Fibroblast of skin of abdomen (primary cell): ENCODE measurements at places on chromosomes 4 and X.
A peak's percentile ranks its signal among the peaks of the same experiment; 100 is the strongest.

DNA sequence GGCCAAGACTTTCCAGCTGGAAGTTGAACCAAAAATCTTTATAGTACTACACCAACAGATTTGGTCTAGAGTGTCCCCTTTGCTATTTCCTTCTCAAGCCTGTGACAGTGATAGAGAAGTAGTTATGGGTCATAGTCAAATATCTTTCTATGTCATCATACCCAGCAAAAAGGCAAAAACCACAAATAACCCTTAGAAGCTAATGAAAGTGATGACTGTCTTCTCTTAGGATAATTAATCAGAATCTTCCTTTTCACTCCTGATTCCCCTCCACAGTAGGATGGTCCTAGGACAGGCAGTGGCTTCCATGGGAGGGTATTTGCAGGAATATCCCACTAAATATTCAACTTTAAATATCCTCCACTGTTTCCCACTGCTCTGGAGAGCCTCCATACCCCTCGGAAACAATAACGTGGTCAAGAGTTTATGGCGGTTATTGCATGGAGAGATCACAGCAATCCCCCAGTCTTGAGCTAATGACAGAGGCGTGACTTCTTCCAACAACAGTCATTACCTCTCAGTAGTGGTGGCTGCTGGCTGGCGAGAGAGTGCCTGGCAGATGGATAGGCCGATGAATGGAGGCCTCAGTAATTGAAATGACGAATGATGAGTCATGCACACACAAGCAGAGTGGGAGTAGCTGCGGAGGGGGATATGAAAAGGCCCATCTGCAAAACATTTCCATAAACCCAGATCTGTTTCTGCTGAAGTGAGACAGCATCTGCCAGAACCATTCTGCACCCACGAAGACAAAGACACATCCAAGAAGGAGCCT, 154.9 kb downstream of the STK32B start:
- peak; percentile 92 for DNase-seq

DNA sequence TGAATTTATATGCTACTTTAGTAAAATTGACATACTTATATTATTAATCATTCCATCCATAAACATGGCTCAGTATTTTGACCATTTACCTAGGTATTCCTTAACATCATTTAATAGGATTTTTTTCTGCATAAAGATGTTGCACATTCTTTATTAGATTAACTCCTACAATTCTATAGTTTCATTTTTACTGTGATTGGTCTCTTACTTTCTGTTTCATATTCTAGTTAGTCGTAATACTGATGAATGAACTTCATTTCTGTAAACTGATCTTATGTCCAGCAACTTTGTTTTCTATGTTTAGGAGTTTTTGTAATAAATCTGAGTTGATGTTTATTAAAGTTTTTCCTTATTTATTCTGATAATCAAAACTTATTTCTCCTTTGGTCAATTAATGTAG, 278.2 kb upstream of the CXXC4 start:
- no peak for DNase-seq

GRCh38 chrX:150975655-150976390, 7.3 kb upstream of the HMGB3 start:
- DNase-seq, result no peak

DNA sequence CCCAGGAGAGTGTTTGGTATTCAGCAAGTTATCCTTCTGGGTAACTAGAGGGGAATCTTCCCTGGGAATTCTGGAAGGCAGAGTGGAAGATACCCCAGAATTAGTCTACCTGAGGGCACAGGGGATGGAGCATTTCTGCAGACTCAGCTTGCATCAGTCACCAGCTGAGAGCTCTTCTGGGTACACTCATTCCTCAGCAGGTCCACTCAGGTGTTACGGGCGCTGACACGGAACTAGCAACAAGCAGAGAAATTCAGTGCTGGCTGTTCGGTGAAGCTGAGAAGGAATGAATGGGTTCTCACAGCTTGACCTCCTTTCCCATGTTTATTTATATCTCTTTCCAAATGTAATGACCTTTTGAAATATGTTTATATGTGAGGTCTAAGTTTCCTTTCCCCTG, 106.0 kb upstream of the PNPLA4 start:
- DNase-seq, result no peak

GRCh38 chr4:102761906-102762305, 1.1 kb upstream of the MANBA start:
- no peak for DNase-seq

GRCh38 chr4:2648159-2648814, 107.8 kb downstream of the TNIP2 start:
- no peak for DNase-seq

DNA sequence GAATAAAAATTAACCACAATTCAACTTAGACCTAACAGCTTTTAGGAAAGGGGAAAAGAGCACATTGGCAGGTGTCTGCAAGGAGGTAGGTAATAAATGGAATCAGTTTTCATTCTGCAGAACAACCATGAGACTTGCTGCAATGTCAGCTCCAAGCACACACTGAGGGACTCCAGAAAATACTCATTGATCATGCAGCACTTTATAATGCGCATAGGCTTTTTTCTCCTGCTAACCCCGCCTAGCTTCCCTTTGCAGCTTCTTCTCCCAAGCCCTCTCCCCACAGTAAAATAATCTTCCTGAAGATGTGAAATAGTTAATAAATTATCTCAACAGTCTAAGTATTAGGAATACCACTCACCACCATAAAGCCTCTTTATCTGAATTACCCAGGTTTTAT, 36.9 kb downstream of the ANKRD17 start:
- no peak for DNase-seq

- DNase-seq, result no peak
Observed at GRCh38 chrX:52585892-52586291, 68.8 kb downstream of the SSX7 start.

DNA sequence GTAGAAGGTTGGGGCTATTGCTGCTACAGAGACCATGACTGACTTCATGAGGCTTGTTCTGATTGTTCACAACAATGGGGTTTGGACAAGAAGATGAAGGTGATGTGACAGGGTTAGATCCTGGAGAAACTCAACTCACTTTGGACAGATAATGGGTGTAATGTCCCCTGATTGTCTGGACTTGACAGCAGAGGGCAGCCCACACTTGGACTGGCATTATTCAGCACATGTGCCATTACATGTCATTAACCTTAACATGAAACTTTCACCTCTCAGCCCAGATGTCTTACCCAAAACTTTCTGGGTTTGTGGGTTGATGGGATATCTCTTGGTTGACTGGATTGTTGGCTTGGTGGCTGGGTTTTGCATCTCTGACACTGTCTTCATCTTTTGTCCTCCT, 101.5 kb downstream of the MXRA5 start:
- no peak for DNase-seq

GRCh38 chr4:72577211-72577610, 8.2 kb upstream of the ADAMTS3 start:
- DNase-seq, result no peak

- peak; percentile 9 for DNase-seq
Observed at GRCh38 chrX:40581336-40581920, 658 bp downstream of the ATP6AP2 start.

GRCh38 chr4:17057035-17057434, 158.6 kb upstream of the LDB2 start:
- DNase-seq, result no peak

DNA sequence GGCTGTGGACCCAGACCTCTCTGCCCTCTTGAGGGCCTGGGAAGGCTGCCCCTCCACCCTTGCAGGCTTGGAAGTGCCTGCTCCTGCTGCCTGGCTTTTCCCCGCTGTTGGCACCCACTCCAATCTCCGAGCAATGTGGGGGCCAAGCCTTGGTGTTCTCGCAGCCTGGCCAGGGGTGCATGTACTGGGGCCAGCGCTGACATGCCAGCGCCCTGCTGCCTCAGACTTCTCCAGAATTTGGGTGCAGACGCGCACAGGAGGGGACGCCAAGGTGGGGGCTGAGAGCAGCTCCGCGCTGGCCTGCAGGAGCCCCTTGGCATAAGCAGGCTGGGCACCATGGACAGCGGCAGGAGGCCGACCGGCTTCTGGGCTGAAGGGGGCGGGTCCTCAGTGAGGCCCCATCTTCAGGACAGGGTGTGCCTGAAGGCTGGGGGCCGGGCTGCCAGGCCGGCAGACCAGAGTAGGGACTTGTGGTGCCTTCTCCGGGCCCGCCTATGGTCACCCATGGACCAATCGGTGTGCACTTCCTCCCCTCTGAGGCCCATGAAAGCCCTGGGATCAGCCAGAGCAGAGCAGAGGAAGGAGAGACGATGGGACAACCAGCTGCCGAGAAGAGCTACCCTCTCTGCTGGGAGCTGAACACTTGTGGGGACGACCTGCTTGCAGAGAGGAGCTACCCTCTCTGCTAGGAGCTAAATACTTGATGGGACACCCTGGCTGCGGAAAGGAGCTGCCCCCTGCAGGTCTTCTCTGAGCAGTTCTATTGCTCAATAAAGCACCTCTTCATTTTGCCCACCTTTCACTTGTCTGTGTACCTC, 118.3 kb downstream of the DNAAF6 start:
- DNase-seq, result peak; percentile 8

GRCh38 chr4:60657807-60658206, 542.3 kb upstream of the ADGRL3 start:
- DNase-seq, result no peak

DNA sequence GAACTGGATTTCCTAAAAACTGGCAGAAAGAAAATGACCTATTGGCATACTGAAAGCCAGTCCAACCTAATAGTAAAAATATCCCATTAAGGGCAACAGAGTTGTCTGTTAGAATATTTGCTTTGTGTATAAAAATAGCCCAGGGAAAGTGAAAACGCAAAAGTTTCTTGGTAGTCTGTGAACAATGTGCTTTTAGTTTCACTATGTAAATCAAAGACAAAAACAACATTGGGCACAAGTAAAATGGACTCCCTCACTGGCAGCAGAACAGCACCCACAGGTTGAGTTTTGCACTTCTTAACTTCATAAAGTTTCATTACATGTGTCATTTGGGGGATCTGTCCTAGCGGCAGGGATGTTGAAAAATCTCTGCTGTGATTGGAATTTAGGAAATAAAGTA, 4.3 kb upstream of the FGG start:
- DNase-seq, result no peak

DNA sequence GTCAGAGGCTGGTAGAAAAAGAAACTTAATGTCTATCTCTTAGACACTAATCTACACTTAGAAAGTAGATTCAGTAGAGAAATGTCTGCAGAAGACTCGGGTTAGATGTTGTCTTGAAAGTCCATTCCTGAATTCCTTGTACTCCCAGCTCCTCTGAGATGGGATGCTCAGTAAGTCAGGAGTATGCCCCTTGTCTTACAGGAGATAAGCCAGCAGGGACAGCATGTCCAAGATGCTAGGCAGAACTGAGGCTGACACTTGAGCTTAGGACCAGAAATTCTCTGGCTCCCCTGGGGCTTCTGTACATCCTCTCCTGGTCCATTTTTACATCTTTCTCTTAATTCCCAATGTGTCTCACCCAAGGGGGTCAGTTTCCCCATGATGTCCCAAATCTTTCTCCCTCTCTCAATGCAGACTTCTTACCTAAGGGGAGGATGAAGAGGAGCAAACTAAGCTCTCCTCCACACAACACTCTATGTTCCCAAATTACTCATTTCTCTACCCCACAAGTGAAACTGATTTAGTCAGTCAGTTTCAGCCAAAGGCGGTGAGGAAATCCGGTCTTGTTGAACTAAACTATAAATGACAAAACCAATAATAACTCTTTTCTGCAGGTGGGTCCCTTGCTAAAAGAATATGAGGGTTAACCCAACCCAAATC, 558.2 kb upstream of the DIPK2B start:
- peak; percentile 52 for DNase-seq

GRCh38 chr4:105154576-105154975, 7.9 kb downstream of the TET2 start:
- no peak for DNase-seq

DNA sequence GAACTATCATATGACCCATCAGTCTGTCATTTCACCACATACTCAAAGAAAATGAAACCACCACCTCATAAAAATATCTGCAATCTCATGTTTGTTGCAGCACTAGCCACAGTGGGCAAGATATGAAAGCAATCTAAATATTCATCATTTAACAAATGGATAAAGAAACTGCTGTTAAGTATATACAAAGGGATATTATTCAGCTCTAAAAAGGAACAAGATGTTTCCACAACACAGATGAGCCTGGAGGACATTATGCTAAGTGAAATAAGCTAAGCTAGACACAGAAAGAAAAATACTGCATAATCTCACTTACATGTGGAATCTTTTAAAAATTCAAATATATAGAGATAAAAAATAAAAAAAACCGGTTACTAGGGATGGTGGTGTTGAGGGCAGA, 108.2 kb upstream of the BRWD3 start:
- DNase-seq, result no peak

DNA sequence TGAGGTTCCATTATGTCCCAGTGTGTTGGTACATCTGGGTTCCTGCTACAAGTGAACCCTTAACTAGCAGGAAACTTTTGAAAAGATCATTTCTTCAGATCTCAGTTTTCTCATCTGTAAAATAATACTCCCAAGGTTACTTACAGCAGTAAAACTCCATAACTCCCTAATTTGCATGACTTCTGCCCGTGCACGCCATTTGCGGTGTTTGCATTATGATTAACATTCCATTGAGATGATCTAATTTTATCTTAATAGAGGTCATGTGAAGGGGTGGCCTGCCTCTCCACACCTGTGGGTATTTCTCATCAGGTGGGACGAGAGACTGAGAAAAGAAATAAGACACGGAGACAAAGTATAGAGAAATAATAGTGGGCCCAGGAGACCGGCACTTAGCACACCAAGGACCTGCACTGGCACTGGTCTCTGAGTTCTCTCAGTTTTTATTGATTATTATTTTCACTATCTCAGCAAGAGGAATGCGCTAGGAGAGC, 219.8 kb downstream of the TLL1 start:
- DNase-seq, result no peak
